ENCODE measurements at places on chromosomes 4 and X.
A peak's percentile ranks its signal among the peaks of the same experiment; 100 is the strongest.

- DNase-seq = peak; percentile 33
These were observed 16.1 kb downstream of the RNF4 start for GRCh38 chr4:2484993-2485392.

- DNase-seq = no peak
These were observed 669.6 kb upstream of the FAM241A start for GRCh38 chr4:111475666-111476065.

GRCh38 chrX:150540965-150541364 is 27.5 kb upstream of the MTM1 start:
- no peak for DNase-seq

DNA sequence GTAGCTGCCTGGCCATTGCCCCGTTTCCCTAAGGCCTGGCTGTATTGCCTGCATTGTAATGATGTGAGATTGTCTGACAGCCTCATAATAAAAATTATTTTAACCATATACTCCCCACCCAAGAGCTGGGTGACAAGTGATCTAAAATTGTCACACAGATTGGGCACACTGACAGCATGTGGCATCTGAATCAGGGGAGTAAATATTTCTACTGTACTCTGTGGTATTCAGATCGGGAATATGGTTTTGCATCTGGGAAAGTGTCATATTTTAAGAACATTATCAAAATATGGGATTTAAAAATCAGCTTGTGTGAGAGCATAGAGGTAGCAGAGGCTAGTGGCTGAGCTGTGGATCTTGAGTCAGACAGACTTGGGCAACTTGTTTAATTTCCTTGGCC is 135.8 kb upstream of the PDLIM3 start:
- DNase-seq = no peak

DNA sequence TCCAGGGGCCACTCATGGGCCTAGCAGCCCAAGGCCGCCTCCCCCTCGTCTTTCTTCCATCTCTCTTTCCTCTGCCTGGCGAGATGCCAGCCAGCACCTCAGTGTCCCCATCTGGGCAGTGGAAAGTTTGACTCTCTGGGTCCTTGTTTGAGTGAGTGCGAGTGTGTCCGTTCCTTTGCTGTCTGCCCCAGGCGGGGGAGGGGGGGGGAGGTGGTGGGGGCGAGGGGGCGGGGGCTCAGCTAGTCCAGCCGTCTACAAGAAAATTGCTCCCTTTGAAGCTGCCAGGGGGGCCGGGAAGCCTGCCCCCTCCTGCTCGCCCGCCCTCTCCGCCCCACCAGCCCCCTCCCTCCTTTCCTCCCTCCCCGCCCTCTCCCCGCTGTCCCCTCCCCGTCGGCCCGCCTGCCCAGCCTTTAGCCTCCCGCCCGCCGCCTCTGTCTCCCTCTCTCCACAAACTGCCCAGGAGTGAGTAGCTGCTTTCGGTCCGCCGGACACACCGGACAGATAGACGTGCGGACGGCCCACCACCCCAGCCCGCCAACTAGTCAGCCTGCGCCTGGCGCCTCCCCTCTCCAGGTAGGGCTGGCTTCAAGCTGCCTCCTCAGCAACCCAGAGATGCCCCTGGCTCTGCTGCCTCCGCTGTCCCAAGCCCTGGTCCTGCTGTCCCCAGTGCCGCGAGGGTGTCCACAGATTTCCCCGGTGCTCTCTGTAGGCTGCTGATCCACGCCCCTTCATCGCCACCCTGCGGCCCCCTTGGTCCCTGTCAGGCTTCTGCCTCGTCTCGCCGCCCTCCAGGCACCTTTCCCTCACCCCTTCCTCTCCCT is at the start of gene BGN:
BGN (plus strand) TSS at position 440 of the 821 bp plus-strand sequence. CDS start 9,652 bp downstream, outside the sequence.
- no peak for DNase-seq

DNA sequence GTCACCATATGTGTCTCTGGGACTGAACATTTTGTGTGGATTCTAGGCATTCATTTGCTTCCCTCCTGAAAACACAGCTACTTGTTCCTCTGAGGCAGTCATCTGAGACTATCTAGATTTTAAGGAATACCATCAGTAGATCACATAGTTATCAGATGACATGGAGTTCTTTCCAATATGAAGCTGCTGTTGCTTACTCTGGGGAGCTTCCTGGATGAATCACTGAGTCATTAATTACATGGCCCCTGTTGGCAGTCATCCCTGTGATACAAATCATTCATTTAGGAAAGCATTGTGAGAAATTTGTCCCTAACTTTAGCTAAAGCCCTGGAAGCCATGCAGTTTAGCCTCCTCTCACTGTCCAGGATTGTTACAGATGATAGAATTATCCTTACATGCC is 98.2 kb upstream of the ARSJ start:
- DNase-seq = no peak

- no peak for DNase-seq
These were observed 61.5 kb downstream of the TIGD2 start for GRCh38 chr4:89172865-89173264.

GRCh38 chr4:15936495-15936894 is 2.0 kb downstream of the FGFBP1 start:
- no peak for DNase-seq

DNA sequence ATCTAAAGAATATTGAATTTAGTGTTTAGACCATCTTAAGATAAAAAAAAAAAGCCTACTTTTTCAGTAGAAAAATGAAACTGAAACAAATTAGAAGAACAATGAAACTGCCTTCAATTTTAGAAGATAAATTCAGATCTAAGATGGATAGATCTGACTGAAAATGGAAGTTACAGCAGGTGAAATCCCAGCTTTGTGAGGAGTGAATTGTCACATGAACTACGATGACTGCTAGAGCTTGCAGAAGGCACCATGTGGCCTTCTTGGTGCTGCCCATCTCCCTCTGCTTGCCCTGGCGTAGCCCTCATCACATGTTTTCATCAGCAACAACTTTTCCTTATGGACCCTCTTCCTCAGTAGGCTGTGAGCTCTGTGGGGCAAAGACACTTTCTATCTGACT is 51.4 kb upstream of the EMCN start:
- no peak for DNase-seq

- no peak for DNase-seq
These were observed 36.0 kb upstream of the ARSJ start for GRCh38 chr4:114015444-114015899.

DNA sequence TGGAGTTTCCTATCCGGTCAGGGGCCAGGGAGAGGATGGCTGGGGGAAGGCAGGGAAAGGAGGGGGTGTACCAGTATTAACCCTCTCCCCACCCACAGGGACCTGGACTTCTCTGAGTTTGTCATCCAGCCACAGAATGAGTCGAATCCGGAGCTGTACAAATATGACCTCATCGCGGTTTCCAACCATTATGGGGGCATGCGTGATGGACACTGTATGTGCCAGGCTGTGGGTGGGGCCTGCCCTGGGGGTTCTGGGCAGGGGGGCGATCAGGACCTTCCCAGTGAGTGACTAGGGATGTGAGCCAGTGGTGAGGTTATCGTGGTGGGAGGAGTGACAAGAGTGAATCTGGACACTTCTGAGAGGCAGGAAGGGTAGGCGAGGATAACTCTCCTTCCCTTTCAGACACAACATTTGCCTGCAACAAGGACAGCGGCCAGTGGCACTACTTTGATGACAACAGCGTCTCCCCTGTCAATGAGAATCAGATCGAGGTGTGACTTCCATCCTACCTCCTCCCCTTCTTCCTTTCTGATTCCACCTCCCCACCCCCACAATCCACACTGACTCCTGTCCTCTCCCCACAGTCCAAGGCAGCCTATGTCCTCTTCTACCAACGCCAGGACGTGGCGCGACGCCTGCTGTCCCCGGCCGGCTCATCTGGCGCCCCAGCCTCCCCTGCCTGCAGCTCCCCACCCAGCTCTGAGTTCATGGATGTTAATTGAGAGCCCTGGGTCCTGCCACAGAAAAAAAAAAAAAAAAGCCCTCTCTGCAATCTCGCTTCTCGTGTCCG is 14.6 kb downstream of the USP11 start:
- DNase-seq = no peak

- no peak for DNase-seq
These were observed 48.6 kb upstream of the RASL11B start for GRCh38 chr4:52813546-52813945.

DNA sequence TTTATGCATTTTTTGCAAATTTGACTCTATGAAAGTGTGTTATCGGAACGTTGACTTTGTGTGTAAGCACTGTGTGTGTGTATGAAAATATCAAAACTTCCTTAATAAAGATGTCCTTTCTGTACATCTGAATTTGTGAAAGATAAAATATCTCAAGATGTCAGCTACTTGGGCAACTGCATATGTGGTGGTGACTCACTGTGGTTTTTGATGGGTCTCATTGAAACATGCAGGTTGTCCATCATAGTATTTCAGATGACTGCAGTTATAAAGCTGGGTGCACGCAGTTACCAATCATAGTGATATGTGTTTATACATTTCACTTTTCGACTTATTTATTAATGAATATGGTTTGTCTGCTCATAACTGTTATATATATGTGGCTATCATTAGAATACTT is 19.7 kb upstream of the BBS12 start:
- no peak for DNase-seq

DNA sequence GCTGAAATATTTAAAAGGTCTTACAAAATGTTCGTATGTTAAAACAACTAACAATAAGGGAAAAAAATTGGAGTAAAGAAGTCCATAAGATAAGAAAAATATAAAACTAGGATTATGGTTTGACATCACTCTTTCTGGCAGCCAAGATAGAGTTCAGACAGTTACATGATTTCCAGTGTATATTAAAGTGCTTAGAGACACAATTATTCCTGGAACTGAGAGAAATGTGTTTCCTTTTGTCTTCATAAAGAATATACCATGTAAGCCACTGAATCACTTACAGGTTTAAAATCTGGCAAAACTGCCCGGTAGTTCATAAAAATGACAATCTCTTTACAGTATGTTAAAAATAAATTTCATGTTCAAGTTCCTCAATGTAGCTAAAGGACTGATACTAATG is 538.7 kb upstream of the ATOH1 start:
- no peak for DNase-seq

DNA sequence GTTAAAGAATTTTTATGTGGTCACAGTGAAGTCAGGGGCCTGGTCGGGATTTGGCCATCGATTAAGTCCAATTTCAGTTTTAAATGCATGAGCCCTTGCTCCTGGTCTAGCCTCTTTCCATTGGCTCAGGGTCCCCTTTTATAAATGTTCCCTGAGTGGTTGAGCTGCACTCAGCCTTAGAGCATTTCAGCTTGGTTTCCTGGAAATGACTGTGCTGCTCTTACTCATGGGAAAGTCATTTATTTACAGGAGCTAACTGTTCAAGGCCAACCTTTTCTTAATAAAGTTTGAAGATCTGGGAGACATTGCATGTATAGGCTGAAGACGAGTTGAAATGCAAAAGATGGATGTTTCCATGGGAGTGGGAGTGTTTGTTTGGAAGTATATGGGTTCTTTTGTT is 98.8 kb upstream of the CLNK start:
- DNase-seq = no peak

GRCh38 chr4:174358829-174359228 is 75.1 kb downstream of the CEP44 start:
- DNase-seq = no peak

- no peak for DNase-seq
These were observed 111.6 kb upstream of the WDR17 start for GRCh38 chr4:175953960-175954521.

DNA sequence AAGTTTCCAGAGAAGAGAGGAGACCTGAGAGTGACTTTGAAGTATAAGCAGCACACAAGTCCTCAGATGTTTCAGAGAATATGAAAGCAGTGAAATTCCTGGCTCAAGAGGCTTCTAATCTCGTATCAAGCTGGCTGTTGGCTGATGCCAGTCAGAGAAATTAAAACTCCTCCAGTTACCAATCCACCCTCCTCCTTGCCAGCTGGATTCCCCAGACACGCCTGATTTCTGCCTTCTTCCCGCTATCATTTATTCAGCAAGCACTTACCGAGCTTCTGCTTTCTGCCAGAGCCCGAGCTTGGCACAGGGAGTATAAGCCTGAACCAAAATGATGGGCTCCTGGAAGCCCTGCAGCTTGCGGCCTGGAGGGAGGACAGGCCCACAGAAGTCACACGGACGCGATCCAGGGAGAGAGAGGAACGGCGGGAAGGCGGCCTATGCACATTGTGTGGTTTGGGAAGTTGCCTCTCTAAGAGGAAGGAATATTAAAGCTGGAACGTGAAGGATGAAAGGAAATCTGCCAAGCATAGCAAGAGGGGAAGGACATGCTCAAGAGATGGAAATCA is 102.4 kb upstream of the TBL1X start:
- DNase-seq = no peak

DNA sequence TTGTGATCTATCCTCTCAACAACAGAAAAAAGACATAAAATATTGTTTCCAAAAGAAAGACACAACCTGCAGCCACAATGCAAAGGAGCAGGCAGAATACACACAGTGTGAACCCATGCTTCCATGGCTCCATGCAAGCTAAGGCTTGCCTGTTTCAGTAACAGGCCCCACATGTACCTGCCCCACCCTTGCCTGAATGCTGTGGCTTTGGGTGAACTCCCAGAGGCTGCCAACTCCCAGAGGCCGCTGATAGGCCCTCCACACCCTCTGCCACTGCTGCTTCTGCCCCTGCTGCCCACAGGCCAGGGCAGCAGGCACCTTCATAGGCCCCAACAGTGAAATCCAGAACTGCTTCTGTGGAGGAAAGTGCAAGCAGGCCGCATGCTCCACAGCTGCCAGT is 313.9 kb downstream of the CHIC1 start:
- no peak for DNase-seq

DNA sequence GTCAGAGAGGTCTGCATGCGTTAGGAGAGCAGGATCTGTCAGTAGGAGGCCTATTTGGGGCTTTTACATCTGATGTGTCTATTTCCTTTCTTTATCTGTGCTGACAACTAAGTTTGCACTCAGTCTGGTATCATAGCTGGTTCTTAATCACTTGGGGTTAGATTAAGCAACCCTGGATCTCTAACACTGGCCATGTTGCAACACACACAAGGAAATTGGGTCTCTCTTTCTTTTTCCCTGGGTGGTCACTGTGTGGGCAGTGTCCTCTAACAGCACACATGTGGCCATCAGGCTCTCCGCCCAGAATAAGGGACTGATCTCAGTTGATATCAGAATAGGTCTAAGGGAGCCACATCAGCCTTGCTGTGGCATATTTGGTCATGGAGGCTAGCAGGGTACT is 38.9 kb downstream of the IGFBP7 start:
- no peak for DNase-seq

- DNase-seq = no peak
These were observed 235.4 kb downstream of the OR13H1 start for GRCh38 chrX:131779306-131779705.

GRCh38 chr4:133314991-133315390 is 165.9 kb downstream of the PCDH10 start:
- no peak for DNase-seq

DNA sequence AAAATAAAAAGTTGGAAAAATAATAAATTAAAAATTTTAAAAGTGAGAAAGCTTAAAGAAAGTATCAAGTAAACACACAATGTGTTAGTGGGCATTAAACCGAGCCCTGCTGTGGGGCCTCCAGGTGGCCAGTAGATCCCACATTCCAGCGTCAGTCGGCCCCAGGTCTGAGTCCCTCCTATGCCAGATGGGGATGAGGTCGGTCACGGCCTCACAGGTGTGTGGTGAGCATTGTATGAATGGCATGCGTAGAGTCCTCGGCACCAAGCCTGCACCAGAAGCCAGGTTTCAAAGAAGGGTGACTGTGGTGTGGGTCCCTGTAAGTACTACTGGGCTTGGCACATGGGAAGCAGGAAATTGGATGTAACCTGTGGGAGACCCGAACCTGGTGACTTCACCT is 75.6 kb upstream of the MSX1 start:
- DNase-seq = no peak

- DNase-seq = no peak
These were observed 375.2 kb upstream of the CPEB2 start for GRCh38 chr4:14627038-14627437.

- no peak for DNase-seq
These were observed 36.0 kb downstream of the P2RY8 start for GRCh38 chrX:1500701-1501624.

- no peak for DNase-seq
These were observed 59.3 kb downstream of the MAD2L1 start for GRCh38 chr4:120007191-120007871.

All from stimulated activated CD8-positive, alpha-beta memory T cell treated with anti-CD3 and anti-CD28 coated beads, Interleukin-2, amount 100 ng/mL, for 1 hour (primary cell).